Psoas muscle (tissue), 8 donors: ENCODE measurements at places on chromosomes 12 and 14.

GRCh38 chr14:32897698-32898064, 41.0 kb upstream of the NPAS3 start:
- DNase-seq = no peak

- DNase-seq = no peak
These were observed 42.3 kb downstream of the RTN1 start for GRCh38 chr14:59828276-59828675.

DNA sequence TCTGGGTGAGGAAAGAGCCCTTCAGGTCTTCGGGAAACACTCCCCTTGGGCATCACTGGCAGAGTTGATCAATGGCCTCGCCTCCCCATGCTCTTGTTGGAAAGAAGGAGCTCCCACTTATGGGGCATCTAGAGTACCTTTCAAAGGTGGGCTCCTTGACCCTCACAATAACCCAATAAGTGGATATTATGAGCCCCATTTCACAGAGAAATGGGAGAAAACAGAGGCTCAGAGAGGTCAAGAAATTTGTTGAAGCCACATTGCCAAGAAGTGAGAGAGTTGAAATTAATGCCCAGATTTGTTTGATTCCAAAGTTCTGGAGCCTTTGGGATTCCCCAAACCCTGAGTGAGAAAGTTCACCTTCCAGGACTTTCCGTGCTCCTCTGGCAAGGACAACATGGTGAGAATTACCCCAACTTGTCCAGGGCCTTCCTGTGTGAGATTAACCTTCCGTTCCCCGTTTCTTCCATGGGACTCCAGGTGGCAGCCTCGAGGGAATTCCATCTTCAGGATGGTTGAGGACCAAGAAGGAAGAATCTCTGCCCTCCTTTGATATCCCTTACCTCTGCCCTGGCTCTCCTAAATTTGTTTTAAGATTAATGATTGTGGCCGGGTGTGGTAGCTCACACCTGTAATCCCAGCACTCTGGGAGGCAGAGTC, 7.5 kb upstream of the CHD4 start:
- DNase-seq = no peak

GRCh38 chr12:52691076-52691840, 11.1 kb upstream of the KRT1 start:
- peak; percentile 21 for DNase-seq

- DNase-seq = no peak
These were observed 56.4 kb downstream of the PTGER2 start for GRCh38 chr14:52370406-52370935.

DNA sequence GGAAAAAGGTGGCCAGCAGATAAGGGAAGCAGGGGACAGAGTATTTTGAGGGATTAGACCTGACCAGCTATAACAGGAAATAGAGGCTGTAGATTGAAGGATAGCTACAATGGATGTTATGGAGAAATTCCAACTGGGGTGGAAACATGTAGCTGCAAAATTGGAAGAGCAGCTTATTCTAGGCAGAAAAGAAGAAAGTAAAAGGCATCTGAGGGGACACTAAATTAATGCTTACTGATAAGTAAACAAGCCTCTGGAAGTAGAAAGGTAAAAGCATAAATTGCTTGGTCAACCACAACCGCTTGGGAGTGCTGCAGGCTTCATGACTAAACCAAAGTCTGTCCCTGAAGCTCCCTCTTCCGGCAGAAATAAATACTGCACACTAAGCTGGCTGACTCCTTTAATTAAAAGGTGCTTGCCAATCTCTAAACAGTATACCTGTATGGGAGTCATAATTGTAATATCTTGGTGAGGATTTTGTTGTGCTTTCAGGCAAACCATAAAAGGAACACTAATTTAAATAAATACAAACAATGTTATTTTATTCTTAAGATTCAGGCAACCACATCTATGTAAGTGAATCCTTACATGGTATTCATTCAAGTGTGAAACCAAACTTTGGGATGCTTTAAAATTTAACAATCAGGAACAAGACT, 7.7 kb downstream of the UBC start:
- DNase-seq = peak; percentile 84

- no peak for DNase-seq
These were observed 14.5 kb downstream of the FOXG1 start for GRCh38 chr14:28780843-28781820.

DNA sequence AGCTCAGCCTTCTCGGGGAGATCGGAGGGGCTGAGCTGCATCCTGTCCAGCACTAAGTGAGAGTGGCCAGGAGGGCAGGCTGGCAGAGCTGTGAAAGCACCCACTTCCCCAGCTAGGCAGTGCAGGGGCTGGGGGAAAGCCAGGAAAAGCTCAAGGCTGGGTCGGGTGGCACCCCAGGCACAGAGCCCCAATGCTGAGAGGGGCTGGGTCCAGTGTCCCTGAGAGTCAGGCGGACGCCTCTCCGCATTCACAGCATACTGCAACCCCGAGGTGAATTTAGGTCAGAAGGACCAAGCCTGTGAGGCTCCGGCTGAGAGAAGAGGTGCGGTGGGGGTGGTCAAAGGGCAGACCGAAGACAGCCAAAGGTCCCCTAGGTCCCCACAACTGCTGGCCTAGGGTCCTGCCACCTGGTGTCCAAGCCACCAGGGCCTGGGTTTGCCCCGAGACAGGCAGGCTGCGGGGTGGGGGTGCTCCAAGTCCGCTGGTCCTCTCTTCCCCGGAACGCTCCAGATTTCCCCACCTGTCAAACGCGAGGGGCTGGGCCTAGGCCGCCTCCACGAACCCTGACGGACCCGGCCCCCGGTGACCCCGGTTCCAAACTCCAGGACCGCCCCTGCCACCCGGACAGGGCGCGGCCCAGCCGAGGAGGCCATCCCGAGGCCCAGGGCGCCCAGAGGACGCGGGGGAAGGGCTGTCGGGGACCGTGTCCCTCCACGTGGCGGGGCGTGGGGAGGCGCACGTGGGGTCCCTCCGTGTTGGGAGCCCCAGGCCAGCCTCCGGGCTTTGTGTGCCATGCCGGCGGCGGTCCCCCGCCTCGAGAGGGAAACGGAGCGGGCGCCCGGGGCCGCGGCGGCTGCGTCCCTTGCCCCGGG, 527 bp downstream of the CAMKK2 start:
- DNase-seq = peak; percentile 69

- DNase-seq = no peak
These were observed 3.6 kb downstream of the VDR start for GRCh38 chr12:47901063-47901717.

GRCh38 chr14:62420847-62421246, 624.4 kb downstream of the KCNH5 start:
- DNase-seq = no peak

- DNase-seq = peak; percentile 30
These were observed 844 bp downstream of the DPF3 start for GRCh38 chr14:72892879-72893635.

DNA sequence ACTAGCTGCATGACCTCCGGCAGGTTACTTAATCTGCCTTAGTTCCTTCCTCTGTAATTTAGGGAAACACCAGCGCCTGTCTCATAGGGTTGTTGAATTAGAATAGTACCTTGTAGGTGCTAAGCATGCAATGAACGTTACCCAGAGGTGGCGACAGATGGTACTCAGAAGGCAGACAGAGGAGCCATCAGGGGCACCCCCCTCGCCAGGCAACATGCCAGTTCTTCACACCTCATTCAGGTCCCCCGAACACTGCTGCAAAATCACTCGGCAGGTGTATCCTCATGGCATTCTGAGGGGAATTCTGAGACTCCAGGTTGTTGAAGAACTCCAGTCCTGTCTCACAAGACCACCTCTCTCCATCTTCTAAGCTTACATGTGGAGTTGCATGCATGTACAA, 10.1 kb downstream of the ISM2 start:
- no peak for DNase-seq

DNA sequence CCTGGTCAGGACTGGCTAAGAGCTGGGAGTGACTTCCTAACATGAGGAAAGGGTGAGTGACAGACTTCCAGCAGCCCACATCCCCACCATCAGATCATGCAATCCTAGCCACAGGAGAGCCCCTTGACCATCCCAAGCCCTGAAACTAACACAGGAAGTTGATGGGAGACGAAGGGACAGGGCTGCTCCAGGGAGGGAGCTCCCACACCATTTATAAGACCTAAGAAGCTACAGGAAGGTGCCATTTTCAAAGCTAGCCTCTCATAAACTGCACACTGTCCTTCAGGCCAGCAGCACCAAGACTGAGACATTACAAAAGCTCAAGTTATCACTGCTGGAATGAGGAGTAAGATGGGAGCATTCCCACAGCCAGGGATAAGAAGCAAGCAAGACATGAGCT, 19.4 kb downstream of the SLC25A21 start:
- no peak for DNase-seq

- no peak for DNase-seq
These were observed 133.6 kb upstream of the DNM1L start for GRCh38 chr12:32545413-32545980.

DNA sequence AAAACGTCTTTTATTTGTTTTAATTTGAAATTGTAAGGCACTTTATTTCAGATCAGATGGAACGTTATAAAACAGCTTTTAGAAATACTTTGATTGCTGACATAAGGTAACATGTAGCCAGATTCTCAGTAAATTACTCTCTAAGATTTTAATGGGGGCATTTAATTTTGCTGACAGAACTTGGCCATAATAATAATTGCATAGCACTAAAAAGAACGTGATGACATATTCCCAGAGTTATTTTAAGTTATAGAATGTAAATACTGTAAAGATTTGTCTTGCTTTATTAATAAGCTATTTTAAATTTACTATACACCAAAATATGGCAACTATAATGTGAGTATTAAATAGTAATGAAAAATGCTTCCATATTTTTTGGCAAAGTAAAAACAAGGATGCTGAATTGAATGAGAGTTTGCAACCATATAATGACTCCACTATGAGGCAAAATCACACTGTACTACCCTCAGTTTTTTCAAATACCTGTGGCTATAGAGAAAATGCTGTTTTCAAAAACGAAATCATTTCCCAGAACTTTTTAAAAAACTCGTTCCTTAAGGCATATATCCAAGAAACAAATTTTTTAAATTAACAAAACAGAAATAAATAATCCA, 876 bp downstream of the LUM start:
- DNase-seq = no peak

GRCh38 chr12:120116441-120116791, at the start of gene RAB35:
TSS of gene RAB35 (minus strand) at chr12:120116753. CDS start at chr12:120116650, 103 bp downstream.
- DNase-seq = no peak

- no peak for DNase-seq
These were observed 95.0 kb upstream of the CCND2 start for GRCh38 chr12:4178424-4179170.

DNA sequence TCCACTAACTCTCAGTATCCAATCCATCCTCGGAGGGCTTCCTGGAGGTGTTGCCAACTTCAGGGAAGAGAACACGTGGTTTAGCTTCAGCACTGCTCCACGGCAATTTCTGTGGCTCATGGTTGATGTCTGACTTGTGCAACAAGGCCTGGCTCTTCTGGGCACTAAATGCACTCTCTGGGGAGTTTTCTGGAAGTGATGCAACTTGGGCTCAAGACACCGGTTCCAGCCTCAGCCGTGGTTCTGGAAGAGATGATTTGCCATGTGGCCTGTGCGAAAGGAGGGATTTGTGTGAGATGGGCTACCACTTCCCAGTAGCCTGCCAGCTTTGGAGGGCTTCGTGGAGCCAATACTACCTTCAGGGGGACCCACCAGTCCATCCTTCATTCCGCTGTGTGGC, 118.6 kb upstream of the RTL1 start:
- no peak for DNase-seq

- DNase-seq = no peak
These were observed 93.9 kb upstream of the ZDHHC17 start for GRCh38 chr12:76669981-76670380.

DNA sequence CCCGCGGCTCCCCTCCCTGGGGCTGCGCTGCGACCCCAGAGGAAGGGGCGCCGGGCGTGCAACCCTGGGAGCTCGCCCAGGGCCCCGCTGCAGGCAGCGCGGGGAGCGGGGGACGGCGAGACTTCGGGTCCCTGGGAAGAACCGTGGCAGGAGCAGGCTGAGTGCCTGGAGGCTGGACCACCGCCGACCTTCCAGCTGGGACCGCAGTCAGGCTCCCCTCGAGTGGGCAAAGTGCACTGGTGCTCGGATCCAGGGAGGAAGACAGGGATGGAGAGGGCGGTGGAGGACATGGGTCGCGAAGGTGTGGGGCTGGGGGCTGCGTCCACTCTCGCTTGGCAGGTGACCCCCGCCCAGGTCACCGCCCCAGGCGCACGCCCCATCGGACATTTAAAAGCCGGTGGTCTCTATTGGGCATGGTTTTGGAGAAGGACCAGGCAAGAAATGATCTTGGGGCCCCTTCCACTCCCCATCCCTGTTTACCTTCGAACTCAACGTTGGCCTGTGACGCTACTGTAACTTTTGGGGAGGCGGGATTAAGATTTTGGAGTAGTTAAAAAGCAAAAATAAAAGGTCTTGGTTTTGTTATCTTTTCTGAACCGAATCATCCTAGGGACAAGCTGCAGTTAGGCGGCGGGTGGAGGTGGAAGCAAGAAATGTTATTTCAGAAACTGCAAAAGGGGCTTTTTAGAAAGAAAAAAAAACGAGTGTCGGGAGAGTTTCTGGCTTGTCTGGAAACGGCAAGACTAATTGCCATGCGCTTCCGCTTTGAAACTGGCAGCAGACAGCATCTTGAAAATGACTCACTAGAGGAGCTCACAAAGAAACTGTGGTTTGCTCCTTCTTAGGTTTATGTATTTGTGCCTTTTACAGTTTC, 1.0 kb downstream of the ELK3 start:
- DNase-seq = peak; percentile 32

DNA sequence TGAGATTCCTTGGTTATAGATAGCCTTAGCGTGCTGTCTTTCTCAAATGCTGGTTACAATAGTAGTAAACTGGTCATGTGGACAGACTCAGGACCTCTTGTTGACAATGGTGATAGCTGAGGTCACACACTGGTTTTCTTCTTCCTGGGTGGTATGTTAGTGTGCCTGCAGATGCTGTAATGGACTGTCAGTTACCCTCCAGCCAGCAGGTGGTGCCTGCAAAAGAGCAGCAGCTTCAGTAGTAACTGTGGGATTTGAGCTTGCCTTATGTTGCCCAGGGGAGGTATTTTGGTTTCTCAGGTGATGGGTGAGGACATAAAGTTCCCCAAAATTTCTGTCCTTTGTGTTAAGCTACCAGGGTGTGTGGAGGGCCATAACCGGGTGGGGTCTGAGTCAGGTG, 33.7 kb upstream of the SCAF11 start:
- no peak for DNase-seq

DNA sequence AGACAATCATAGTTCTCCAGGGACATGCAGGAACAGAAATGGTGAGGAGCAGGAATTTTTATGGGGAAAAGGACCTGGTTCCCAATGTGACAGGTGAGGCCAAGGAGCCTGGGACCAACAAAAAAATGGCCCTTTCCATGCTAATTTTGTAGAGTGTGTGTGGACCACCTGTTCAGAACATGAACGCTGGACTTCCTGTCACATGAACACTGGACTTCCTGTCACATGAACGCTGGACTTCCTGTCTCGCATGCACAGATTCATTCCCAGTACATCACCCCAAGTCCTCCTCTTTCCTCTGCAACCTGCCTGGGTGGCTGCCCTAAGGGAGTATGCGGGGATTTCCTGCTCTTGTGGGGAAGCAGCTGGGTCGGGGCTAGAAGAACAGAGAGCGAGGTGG, 10.1 kb downstream of the FGF6 start:
- no peak for DNase-seq

GRCh38 chr12:47615711-47616110, 90.1 kb downstream of the RPAP3 start:
- no peak for DNase-seq

- no peak for DNase-seq
These were observed 177.3 kb upstream of the BMP4 start for GRCh38 chr14:54133896-54134295.

- DNase-seq = no peak
These were observed 2.5 kb downstream of the HNF1A start for GRCh38 chr12:120980800-120981368.
